Stimulated activated CD4-positive, alpha-beta T cell treated with anti-CD3 and anti-CD28 coated beads, Interleukin-12 subunit alpha, Interleukin-12 subunit beta, amount 100 ng/mL, for 24 hours (primary cell): ENCODE measurements at places on chromosomes 3 and 15.

DNA sequence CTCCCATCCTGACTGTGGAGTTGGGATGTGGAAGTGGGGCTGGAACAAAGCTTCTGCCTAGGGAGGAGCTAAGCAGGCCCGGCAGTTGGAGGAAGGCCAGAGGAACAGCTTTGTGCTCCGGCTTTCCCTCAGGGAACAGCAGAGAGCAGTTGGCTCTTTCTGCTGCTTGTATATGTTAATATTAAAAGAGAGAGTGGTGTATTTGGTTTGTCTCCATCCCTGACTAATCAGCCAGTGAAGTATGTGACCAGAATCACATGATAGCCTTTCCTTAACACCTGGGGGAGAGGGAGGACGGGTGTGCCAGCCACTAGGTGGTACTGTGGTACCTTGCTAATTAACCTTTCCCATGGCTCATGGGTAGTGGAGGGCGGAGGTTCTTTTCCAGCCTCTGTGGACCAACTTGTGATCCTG, 10.0 kb downstream of the EIF2B5 start:
- no peak for DNase-seq

GRCh38 chr15:63595065-63595464, 2.1 kb upstream of the FBXL22 start:
- DNase-seq = no peak

DNA sequence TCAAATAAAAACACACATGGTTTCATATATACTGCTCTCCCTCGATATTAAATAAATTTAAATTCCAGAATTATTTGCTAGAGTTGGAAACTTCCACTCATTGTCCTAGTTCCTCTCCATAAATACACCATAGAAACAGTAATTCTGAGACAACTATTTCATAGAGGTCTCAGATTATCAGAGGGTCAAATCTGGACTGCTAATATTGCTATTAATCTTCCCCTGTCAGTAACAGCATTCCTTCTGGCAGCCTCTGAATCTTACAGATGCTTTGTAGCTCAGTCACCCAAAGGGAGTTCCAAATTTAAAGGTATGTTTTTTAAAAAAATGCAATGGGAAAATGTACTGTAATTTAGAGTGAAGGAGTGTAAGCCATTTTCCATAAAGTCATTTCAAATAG, 428.8 kb downstream of the PYDC2 start:
- no peak for DNase-seq

DNA sequence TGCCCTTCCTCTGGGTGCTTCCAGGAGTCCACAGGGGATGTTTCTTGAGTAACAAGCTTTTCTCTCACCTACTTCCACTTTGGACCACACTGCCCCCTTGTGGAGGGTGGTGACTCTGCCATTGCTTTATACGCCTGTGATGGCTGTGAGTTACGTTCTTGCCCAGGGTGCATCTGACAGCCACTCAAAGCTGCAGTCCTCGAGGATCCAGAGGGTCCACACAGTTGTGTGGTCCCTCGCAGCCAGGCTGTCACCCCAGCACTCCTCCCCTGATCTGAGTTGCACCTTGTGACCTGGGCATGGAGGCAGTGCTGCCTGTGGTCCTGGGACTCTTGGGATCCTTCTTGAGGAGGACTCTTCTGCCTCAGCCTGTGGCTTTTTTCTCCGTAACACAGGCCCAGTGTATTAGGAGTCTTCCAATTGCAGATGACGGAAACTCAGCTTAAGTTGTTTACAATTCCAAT, 23.4 kb downstream of the FOXL2 start:
- DNase-seq = peak; percentile 82

DNA sequence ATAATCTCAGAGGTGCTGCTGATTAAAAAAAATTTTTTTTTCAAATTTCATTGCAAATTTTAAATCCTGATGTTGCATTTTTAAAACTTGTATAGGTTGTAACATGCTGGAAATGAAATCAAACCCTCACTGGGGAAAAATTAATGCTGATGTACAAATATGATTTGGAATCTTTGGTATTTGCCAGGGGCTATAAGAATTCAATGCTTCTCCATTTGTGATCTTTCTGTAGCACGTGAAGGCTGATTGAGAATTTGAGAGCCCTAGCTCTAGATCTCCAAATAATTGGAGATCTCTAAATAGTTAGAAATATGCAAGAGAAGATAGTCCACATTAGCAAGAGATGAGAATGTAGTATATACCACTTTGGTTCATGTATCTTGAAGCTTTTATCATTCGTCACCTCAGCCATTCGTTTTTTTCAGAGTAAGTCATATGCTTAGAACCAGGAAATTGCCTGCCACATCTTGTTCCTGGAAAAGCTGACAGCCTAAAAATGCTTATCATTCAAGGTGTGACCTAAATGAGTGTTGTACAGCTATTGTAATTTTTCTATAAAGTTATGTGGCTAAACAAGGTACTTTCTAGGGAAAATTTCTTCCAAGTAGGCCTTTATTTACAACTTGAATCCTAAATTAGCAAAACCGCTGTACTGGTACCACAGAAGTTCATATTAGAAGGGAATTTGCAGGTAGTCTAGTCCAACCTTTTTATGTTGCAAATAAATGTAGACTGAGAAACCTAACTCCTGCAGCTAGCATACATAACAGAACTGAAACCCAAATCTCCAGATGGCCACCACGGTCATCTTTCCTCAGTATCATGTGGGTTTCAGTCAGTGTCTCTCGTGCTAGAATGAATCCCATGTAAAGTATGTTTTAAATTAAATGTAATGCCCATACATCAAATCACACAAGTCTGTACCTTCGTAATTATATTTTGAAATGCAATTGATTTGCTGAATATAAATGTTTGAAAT, 48.5 kb downstream of the FNDC3B start:
- DNase-seq = no peak

GRCh38 chr3:182683858-182684257, 109.4 kb upstream of the ATP11B start:
- DNase-seq = no peak

GRCh38 chr15:49857496-49858475, 236.9 kb downstream of the DTWD1 start:
- no peak for DNase-seq

DNA sequence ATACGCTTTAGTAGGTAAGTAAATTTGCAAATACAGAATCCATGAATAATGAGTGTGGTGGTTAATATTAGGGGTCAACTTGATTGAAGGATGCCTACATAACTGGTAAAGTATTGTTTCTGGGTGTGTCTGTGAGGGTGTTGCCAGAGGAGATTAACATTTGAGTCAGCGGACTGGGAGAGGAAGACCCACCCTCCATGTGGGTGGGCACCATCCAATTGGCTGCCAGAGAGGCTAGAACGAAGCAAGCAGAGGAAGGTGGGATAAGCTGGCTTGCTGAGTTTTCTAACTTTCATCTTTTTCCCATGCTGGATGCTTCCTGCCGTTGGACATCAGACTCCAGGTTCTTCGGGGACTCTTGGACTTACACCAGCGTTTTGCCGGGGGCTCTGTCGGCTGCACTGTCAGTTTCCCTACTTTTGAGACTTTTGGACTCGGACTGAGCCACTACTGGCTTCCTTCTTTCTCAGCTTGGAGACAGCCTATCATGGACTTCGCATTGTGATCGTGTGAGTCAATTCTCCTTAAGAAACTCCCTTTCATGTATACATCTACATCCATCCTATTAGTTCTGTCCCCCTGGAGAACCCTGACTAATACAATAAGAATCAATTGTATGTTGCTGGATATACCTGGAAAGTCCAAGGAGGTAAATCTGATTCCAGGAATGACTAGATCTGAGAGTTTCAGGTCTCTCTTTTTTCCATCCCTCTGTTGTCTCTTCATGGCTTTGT, 25.8 kb upstream of the NEDD4 start:
- DNase-seq = no peak

- DNase-seq = no peak
These were observed 53.9 kb upstream of the DAZL start for GRCh38 chr3:16658925-16659793.

GRCh38 chr15:40845511-40846284, 1.9 kb downstream of the SPINT1 start:
- DNase-seq = no peak

DNA sequence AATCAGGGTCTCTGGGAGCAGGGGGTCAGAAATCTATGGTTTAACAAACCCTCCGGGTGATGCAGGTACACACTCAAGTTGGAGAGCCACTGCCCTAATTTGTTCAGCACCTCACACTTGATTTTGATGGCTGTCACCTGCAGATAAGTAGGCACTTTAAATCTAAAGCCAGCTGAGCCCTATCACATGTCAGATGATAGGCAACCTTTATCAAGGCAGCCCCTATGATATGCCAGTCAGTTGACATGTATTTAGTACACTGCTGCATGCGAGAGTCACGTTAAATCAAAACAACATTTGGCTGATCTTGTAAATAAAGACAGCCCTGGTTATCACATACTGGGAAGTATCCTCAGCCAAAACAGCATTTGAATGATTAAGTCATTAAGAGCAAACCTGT, 104.4 kb upstream of the MCTP2 start:
- no peak for DNase-seq

DNA sequence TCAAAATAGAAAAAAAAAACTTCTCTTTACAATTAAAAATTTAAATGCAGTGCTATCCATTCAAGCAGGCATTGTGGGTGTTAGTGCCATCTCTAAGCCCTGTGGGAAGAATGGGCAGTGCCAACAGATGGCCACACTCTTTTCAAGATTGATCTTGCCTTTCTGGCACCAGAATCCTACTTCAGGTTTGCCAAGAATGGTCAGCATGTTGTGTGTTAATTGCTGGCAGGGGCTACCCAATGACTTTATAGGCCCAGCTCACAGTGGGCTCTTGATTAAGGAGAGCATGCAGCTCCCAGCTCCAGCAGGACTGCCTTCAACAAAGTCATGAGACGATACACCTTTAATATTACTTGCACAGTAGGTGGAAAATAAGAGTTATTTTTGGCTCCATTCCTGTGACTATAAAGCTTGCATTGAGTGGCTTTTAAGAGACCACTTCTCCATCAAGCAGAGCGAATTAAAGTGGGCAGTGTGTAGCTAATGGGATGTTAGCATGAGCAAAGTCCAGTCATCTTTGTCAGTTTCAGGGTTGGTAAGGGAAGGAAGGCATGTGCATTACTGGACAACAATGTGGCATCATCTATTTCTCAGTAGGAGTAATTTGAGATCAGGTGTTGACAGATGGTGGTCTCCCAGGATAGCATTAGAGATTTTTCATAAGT, 476.8 kb downstream of the C3orf38 start:
- no peak for DNase-seq

- no peak for DNase-seq
These were observed 129.8 kb downstream of the MEIS2 start for GRCh38 chr15:36970522-36970921.

DNA sequence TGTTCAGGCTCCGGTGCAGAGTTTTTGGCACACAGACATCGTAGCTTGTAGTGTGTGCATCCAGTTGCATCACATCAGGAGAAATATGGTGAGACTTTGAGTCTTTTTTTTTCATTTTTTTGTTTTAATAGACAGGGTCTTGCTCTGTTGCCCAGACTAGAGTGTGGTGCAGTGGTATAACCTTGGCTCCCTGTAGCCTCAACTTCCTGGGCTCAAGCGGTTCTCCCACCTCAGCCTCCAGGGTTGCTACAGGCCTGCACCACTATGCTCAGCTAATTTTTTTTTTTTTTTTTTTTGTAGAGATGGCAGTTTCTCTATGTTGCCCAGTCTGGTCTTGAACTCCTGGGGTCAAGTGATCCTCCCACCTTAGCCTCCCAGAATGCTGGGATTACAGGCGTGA, 51.1 kb upstream of the TEX264 start:
- no peak for DNase-seq

DNA sequence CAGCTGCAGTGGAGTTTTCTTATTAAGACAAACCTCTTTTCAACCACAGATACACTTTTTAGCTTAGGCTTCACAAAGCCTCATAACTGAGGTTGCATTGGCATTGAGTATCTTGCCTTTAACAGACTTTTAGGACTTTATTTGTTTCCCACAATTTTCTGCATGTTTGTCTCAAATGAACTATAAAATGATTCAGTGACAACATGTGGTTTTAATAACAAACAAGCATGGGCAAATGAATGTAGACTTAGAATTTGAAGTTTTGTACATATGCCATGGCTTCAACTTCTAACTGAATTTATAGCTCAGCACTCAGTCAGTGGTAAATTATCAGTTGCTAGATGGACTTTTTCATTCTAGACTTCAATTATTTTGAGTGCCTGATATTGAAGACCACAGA, 101.6 kb downstream of the SLC25A26 start:
- no peak for DNase-seq

- DNase-seq = no peak
These were observed 60.5 kb upstream of the MME start for GRCh38 chr3:155019575-155019974.

- no peak for DNase-seq
These were observed 22.2 kb downstream of the P2RY1 start for GRCh38 chr3:152857082-152857481.

- DNase-seq = no peak
These were observed 1.6 kb upstream of the KY start for GRCh38 chr3:134652409-134652831.

- DNase-seq = no peak
These were observed 65.3 kb upstream of the FLNB start for GRCh38 chr3:57942872-57943283.

DNA sequence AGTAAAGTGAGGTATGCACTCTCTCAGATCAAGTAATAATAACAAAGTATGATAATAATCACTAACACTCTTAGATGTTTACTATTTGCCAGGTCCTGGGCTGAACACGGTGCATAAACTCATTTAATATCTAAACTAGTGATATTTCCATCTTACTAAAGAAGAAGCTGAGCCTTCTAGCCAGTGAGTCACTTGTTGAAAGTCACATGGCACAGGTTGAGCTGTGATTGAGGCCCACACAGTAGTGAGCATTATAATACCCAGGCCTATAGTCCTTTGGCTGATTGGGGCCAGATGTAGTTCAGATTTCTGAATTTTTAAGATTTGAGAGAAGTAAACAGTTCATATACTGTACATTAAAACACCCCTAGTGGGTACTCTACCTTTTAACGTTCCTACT, 93.2 kb upstream of the CCDC80 start:
- DNase-seq = no peak

DNA sequence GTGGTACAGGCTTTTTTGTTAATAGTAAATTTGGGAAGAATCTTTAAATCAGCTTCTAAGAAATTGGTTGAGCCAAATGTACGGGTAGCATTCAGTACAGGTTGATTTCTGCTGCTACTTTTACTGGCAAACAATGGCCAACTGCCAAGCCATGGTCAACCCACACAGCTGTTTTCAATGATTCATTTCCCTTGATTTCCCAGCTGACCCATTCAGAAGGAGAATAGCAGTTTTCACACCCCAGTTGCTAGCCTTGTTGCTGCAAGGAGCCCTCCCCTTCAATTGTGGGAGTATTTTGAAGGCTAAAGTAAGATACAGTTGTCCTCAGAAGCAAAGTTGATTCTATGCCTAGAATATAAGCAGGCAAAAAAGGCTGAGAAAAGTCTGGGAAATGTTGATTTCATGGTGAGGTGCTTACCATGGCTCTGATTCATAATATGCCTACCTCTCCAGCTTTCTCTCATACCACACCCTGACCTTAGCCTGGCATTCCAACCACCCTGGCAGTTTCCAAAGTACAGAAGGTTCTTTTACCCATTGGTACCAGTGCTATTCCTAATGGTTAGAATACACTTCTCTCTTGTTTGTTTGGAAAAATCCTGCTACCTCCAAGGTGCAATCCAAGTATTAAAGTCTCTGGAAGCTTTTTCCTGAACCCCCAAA, 320.3 kb upstream of the TGFBR2 start:
- DNase-seq = no peak
